ENCODE measurements at places on chromosomes 1 and 21.

GRCh38 chr1:65890201-65890843, 97.6 kb downstream of the PDE4B start:
- no peak for DNase-seq

GRCh38 chr1:75615613-75616435, 4.9 kb upstream of the SLC44A5 start:
- DNase-seq, result no peak

DNA sequence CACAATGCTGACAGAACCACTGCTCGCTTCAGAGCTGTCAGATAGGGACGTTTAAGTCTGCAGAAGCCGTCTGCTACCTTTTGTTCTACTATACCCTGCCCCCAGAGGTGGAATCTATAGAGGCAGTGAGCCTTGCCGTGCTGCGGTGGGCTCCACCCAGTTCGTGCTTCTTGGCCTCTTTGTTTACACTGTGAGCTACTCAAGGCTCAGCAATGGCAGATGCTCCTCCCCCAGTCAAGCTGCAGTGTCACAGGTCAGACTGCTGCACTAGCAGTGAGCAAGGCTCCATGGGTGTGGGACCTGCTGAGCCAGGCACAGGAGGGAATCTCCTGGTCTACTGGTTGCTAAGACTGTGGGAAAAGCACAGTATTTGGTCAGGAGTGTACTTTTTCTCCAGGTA, 47.1 kb downstream of the LEPR start:
- DNase-seq, result no peak

GRCh38 chr1:41690331-41690730, 205.8 kb upstream of the EDN2 start:
- no peak for DNase-seq

DNA sequence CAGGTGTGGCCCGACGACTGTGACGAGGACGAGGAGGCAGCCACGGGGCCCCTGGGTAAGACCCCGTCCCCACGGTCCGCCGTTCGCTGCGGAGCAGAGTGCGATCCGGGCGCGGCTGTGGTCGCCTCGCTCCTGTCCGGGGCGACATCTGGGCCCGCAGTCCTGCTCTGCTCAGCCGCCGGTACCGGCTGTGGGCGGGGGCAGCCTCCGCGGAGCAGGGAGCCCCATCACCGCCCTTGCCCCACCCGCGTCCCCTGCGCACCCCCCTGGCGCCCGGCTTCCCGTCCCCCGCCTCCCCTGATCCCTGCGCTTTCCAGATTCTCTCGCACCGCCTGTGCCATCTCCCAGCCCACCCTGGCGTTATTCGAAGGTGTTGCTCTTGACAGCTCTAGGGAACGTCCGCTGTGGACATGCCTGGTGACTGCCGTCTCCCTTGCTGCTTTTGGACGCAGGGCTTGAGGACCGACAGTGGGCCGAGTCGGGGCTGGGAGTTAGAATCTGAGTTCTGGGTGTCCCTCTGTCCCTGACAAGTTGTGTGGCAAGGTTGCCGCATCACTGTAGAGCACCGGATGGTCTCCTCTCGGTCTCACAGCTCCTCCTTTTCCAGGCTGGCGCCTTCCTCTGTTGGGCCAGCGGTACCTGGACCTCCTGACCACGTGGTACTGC, 596 bp downstream of the TOR3A start:
- peak; percentile 16 for DNase-seq

- DNase-seq, result no peak
Observed at GRCh38 chr1:57393058-57393584, 30.7 kb downstream of the DAB1 start.

- DNase-seq, result no peak
Observed at GRCh38 chr1:116067566-116067890, 43.7 kb upstream of the MAB21L3 start.

- no peak for DNase-seq
Observed at GRCh38 chr1:84735483-84735882, 45.2 kb upstream of the SSX2IP start.

- DNase-seq, result no peak
Observed at GRCh38 chr1:25011943-25012638, 82.0 kb upstream of the RUNX3 start.

GRCh38 chr1:63112155-63112900, 210.0 kb upstream of the FOXD3 start:
- DNase-seq, result no peak

GRCh38 chr1:53576866-53577760, 117.9 kb downstream of the DMRTB1 start:
- no peak for DNase-seq

DNA sequence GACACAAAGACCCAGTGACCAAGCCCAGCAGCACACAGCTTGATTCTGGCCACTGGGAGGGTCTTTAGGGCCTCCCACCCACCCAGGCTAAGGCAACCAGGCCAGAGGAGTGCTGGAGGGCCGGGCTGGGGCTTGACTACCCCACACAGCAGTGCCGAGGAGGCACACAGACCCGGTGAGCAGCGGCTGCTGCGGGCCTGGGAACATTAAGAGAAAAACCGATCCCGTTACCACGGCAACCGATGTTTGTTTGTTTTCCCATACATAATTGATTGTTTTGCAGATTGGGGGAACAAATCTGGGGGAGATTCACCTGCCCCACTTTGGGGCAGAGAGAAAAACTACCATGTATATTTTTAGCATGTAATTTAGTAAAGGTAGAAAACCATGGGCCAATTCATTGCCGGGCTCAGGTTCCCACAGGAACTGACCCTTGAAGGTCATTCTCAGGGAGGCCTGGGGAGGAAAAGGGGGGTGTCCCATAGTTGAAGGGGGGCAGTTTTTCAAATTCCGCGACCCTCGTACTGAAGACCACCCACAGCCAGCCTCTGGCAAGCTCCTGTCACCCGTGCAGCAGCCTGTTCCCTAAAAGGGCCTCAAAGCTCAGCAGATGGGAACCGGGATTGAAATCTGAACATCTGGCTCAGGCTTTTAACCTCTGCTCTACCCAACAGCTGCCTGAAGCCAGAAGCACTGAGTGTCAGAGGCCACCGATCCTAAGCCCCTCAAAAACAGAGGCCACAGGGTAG, 35.3 kb downstream of the CHD5 start:
- DNase-seq, result no peak

GRCh38 chr21:42264245-42265195, 45.6 kb downstream of the ABCG1 start:
- no peak for DNase-seq

DNA sequence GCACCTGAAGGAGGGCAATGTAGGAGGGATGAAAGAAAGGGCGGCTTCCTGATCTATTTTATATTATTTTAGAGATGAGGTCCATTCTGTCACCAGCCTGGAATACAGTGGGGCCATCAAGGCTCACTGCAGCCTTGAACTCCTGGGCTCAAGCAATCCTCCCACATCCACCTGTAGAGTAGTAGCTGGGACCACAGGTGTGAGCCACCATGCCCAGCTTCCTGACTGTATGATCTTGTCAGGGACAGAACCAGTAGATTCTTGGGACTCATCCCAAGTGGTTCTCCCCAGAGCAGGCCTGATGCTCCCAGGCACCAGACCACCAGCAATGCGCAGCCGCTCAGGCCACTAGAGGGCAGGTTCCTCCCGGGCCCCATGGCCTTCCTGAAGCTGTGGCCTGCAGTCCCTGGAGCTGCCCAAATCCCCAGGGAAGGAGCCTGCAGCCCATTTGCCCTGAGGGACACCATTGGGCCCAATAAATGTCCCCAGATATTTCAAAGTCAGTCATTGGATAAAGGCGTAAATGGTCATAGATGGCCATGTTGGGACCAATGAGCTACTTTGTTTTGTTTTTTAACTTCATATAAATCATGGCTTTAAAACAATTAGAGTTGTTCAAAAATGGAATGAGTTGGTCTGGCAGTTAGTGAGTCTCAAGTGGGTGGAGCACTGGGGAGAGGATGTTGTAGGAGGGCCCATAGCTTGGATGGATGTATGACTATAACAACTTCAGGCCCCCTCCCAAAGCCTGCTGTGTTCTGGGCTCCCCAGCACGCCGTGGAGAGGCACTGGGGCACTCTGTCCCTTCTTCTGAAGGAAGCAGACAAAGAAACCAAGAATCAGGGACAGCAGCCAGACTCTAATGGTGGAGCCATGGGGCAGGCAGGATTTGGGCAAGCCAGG, 44.7 kb upstream of the GOLT1A start:
- no peak for DNase-seq

- DNase-seq, result no peak
Observed at GRCh38 chr21:34874684-34875513, 174.2 kb downstream of the RUNX1 start.

- DNase-seq, result no peak
Observed at GRCh38 chr1:228205526-228206436, 2.1 kb upstream of the OBSCN start.

Data from central memory CD8-positive, alpha-beta T cell (primary cell).